Amygdala (tissue), 56 donors: ENCODE measurements at places on chromosomes 6 and 20.

GRCh38 chr6:107715550-107716321 is 108.4 kb downstream of the SCML4 start:
- no peak for DNase-seq

GRCh38 chr20:42855896-42856295 is 333.8 kb downstream of the PTPRT start:
- DNase-seq = no peak

DNA sequence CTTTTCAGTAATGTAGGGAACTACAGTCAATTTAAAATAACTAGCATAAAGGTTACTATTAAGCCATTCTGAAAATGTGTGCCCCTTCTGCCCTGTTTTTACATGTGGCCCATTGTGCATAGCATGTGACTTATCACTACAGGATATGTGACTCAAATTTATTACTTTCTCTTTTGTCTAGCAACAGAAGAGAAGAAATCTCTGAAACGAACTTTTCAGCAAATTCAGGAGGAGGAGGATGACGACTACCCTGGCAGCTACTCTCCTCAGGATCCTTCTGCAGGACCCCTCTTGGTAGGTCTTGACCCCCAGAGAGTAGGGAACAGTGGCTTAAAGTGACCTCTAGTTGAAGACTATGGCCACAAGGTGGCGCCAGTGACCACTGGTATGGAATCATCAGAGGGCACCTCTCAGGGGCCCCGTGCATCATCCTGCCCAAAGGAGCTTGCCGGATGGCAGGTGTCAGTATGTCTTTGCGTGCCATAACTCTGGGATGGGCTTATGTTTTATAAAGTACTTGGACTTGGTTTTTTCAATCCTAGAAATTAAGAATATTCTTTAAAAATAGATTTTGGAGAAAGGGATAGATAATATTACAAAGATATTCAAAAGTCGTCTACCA is 23.9 kb downstream of the RPRD1B start:
- peak; percentile 84 for DNase-seq

DNA sequence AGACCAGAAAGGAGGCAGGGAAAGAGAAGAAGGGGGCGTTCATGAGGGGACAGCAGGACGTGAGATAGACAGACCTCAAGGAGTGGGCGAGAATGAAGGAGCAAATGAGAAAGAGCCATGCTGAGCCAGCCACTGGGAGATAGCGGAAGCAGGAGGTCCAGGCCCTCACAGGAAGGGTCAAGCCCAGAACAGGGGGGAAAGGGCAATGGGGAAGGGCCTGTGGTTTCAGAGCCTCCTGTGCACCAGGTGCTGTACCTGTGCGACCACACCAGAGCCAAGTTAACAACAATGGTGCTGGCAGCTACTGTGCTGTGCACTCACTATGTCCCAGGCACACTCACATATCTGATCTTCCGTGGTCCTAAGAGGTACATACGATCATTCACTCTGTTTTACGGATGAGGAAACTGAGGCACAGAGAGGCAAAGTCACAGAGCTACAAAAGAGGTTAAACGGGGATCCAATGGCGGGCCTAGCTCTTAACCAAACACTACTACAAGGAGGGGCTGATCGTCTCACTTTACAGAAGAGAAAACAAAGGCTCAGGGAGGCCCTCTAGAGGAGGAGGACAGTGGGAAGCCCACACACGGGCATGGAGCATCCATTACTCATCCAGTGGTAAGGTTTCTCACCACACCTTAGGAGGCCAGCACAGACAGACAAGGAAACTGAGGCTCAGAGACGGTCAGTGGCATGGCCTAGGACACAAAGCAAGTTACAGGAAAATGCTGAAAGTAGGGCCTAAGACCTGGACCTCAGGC is 129.1 kb downstream of the PREX1 start:
- DNase-seq = no peak

- no peak for DNase-seq
Measured at GRCh38 chr6:111666847-111667246, 61.2 kb upstream of the TRAF3IP2 start.

DNA sequence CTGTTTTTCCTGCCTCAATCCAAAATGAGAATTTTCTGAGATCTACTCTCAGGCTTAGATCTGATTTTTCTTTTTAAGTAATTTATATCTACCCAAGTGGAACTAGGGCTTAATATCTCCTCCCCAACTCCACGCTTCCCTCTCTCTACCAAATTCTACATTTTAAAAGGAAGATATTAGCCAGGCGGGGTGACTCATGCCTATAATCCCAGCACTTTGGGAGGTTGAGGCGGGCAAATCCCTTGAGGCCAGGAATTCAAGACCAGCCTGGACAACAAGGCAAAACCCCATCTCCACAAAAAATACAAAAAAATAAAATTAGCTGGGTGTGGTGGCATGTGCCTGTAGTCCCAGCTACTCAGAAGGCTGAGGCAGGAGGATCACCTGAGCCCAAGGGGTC is 61.0 kb downstream of the MTFR2 start:
- DNase-seq = no peak
